ENCODE measurements at places on chromosomes 1 and 21.

- peak; percentile 70 for DNase-seq
These were observed 3.8 kb downstream of the DYRK1A start for GRCh38 chr21:37370152-37371040.

GRCh38 chr1:153790313-153790965 is 15.2 kb downstream of the SLC27A3 start:
- DNase-seq: peak; percentile 43

- peak; percentile 29 for DNase-seq
These were observed 44.7 kb downstream of the SLC44A3 start for GRCh38 chr1:94864821-94865220.

DNA sequence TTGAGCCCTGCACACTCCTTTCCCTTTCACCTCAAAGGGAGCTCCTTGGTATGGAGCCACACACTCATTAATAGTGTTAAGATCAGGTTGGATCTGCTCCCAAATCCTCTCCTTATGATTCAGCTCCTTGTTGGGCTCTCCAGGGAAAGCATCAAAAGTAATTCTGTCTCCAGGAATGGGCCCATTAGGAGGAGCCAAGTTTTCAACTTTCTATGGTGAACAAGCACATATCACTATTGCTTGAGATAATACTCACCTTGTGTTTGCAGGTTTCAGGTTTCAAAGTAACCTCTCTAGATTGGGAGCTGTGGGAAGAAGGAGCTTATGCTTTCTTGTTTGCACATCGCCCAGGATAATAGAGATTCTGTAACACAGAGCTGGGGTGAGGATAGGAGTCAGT is 164.8 kb downstream of the TNFSF18 start:
- peak; percentile 54 for DNase-seq

DNA sequence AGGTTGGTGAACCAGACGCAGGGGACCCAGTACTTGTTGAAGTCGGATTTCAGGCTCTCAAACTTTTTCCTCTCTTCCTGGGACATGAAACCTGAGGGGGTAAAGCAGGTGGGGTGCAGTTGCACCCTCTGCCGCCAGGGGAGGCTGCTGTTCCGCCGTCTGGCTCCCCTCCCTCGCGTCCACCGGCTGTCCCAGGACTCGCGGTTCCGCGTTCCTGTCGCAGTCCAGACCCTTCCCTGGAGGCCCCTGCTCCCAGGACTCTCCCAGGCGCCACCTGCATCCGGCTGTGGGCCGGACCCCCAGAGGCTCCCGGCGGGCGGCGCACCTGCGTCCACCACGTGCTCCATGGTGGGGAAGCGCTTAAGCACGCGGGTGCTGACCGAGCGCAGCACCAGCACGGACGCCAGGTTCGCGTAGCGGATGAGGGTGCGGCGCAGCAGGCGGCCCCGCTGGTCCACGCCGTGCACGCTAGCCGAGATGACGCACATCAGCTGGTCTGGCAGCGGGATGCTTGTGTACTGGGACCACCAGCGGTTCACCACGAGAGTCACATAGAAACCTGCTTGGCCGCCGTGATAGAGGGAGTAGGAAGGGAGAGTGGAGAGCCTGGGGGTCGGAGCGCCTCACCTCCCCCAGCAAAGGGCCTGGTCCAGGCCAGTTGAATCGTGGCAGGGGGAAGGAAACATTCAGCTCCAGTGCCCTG is 1.7 kb downstream of the BEST4 start:
- DNase-seq: peak; percentile 74

- DNase-seq: no peak
These were observed 150.0 kb downstream of the ADGRL2 start for GRCh38 chr1:81950591-81951244.

- DNase-seq: peak; percentile 7
These were observed 213.0 kb downstream of the BRINP2 start for GRCh38 chr1:177383715-177384114.

DNA sequence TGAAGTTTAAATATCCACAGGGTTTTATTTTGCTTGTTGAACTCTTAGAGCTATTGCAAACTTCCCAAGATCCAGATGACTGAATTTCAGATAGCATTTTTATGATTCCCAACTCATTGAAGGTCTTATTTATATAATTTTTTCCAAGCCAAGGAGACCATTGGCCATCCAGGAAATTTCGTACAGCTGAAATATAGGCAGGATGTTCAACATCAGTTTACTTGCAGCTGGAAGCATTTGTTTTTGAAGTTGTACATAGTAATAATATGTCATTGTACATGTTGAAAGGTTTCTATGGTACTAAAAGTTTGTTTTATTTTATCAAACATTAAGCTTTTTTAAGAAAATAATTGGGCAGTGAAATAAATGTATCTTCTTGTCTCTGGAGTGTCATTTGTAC is 32.8 kb upstream of the DDR2 start:
- no peak for DNase-seq

DNA sequence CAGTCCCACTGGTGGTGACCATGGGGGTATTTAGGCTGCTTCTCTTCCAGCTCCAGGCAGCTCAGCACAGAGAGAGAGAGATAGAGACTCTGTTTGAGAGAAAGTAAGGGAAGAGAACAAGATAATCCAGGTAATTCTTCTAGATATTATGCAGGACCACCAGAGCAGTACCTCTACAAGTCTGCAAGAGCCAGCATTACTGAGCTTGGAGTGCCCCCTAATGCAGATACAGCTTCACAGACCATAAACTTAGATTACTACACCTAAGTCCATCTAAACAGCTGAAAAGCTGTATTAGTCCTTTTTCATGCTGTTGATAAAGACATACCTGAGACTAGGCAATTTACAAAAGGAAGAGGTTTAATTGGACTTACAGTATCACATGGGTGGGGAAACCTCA is 570.3 kb downstream of the LRRIQ3 start:
- no peak for DNase-seq

DNA sequence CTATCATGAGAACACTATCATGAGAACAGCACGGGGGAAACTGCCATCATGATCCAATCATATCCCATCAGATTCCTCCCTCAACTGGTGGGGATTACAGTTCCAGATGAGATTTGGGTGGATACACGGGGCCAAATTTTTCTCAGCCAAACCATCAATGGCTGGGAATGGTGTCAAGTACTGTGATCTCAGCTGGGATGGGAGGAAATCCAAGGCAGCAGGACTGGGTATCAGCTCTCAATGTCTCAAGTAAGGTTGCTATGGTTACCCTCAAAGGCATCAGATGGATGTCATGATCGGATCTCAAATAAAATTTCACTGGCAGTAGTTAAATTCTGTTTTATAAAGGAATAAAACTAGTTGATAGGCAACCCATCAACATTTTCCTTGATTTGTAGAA is 399.0 kb downstream of the KCNT2 start:
- no peak for DNase-seq

- peak; percentile 20 for DNase-seq
These were observed 514 bp downstream of the FAM43B start for GRCh38 chr1:20552728-20553445.

- DNase-seq: no peak
These were observed 32.2 kb downstream of the PSEN2 start for GRCh38 chr1:226902601-226903000.

DNA sequence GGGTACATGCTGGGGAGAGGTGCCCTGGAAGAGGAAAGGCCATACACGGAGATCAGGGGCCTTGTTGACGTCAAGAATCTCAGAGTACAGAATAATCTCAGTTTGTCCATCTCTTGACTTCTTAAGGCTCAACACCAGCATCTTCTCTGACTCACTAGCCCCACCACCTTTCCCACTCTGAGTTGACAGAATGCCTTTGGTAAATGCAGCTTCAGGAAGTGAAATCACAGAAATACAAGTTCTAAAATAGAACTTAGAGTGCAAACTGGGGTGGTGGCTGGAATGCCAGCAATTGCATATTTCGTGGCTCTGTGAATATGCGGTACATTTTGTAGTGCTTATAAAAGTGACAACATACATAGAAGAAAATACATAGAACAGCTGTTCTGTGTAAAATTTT is 1.6 kb downstream of the COG2 start:
- DNase-seq: peak; percentile 5

DNA sequence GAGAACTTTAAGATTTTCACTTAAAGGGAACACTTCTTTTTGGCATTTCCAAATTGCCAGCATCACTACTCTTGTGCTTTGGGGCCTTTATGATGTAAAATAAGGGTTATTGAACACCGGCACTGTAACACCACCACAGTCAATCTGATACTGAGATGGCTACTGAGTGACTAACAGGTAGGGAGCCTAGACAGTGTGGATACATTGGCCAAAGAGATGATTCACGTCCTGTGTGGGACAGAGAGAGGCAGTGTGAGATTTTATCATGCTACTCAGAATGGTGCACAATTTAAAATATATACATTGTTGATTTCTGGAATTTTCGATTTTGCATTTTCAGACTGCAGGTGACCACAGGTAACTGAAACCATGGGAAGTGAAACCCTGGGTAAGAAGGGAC is 261.6 kb downstream of the SPATA17 start:
- DNase-seq: peak; percentile 10

DNA sequence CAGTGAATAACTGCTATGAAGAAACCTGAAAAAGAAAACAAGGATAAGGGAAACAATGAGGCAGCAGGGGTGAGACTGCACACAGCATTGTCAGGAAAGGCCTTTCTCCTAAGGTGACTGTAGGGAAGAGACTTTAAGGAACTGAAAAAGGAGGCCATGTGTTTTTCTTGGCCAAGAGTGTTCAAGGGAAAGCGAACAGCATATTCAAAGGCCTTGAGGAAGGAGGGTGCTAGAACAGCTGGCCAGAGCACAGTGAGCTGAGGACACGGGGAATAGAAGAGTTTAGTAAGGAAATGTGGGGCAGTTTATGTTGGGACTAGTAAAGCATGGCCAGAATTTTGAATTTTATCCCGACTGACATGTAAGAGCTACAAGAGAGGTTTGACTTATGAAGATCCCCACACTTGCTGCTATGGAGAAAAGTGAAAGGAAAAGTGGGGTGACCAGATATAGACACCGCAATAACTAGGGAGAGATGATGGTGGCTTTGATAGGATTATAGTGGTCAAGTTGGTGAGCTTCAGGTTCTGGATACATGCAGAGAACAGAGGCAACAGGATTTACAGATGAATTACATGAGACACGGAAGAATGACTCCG is 1.4 kb downstream of the RWDD2B start:
- DNase-seq: no peak

DNA sequence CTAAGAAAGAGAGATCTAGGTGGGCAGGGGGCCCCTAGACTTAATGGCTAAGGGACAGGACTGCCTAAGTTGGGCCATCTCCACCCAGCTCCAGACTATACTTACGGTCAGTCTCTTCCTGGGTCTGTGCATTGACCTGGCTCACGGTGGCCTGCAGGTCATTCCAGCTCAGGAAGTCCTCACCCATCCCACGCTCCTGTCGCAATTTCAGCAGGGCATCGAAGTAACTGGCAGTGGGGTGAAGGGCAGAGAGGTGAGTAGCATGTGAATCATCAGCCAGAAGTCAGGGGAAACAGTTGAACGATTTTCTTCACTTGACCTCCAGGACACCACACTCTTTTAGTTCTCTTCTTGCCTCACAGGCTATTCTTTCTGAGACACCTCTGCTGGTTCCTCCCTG is 20.5 kb downstream of the IQGAP3 start:
- DNase-seq: no peak

DNA sequence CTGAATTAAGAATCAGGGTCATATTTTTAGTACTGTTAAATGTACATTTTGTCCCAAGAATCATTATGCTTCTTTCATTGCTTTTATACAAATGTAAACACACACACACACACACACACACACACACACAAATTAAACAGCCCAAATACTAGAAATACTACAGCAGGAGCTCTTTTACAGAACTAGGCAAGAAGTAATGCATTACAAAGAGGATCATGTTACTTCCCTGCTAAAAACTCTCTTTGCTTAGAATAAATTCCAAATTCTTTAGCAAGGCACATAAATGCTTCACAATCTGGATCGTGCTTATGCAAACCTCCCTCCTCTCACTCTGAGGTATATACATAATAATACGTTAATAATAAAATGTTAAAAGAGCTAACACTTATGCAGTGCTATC is 720.4 kb upstream of the ADGRL4 start:
- DNase-seq: no peak

GRCh38 chr1:157313240-157313807 is 175.1 kb upstream of the ETV3 start:
- DNase-seq: no peak

- DNase-seq: peak; percentile 31
These were observed 8.1 kb downstream of the MTHFR start for GRCh38 chr1:11797525-11798216.

- DNase-seq: peak; percentile 22
These were observed 200.7 kb upstream of the POU3F1 start for GRCh38 chr1:38246955-38247952.

GRCh38 chr21:39660191-39660980 is 47.6 kb downstream of the B3GALT5 start:
- peak; percentile 84 for DNase-seq

DNA sequence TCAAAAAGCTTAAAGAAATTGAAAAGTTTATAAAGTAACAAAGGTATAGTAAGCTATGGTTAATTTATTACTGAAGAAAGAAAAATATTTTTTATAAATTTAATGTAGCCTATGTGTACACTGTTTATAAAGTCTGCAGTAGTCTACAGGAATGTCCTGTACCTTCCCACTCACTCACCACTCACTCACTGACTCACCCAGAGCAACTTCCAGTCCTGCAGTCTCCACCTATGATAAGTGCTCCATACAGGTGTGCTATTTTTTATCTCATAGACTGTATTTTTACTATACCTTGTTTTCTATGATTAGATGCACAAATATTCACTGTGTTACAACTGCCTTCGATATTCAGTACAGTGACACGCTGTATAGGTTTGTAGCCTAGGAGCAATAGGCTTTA is 106.6 kb downstream of the NR5A2 start:
- DNase-seq: no peak

GRCh38 chr1:221992427-221992826 is 250.5 kb upstream of the DUSP10 start:
- no peak for DNase-seq

GRCh38 chr1:189644970-189645369 is 832.7 kb downstream of the BRINP3 start:
- no peak for DNase-seq

DNA sequence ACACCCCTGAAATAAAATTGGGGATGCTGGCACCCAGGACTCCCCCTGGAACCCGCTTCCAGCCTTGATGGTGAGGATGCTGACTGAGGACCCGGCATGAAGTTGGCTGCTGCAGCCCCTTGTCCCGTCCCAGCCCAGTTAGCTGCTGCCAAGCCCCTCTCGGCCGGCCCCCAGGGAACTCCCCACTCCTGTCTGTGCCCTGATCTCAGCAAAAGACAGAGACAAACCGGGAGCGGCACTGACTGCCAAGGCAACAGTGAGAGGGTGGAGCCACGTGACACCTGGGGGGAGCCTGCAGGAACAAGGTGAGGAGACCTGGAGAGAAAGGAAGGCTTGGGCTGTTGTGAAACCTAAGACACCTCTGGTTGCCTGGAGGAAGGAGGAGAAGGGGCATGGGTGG is 24.7 kb downstream of the CASZ1 start:
- no peak for DNase-seq

GRCh38 chr1:199898654-199899053 is 128.9 kb upstream of the NR5A2 start:
- DNase-seq: no peak

GRCh38 chr1:55311979-55312378 is 96.8 kb upstream of the USP24 start:
- no peak for DNase-seq

- no peak for DNase-seq
These were observed 460.2 kb downstream of the KIF26B start for GRCh38 chr1:245615001-245615400.

GRCh38 chr1:120178799-120179756 is 2.8 kb upstream of the SEC22B start:
- DNase-seq: peak; percentile 82

Measured in astrocyte of the spinal cord (primary cell).